ENCODE measurements at places on chromosomes 1 and 21.
A peak's percentile ranks its signal among the peaks of the same experiment; 100 is the strongest.

GRCh38 chr1:26721669-26722355 is 26.0 kb downstream of the ARID1A start:
- DNase-seq, result no peak

GRCh38 chr1:210070531-210070930 is 132.5 kb downstream of the SYT14 start:
- DNase-seq, result no peak

- DNase-seq, result peak; percentile 96
Observed at GRCh38 chr21:41678924-41679318, 87.9 kb downstream of the RIPK4 start.

- no peak for DNase-seq
Observed at GRCh38 chr1:36085686-36086526, 2.0 kb downstream of the TEKT2 start.

Data from iPS DF 6.9 (cell line).